ENCODE measurements at places on chromosomes 2 and 18.

- DNase-seq = no peak
These were observed 617.5 kb downstream of the NR4A2 start for GRCh38 chr2:155714983-155715382.

DNA sequence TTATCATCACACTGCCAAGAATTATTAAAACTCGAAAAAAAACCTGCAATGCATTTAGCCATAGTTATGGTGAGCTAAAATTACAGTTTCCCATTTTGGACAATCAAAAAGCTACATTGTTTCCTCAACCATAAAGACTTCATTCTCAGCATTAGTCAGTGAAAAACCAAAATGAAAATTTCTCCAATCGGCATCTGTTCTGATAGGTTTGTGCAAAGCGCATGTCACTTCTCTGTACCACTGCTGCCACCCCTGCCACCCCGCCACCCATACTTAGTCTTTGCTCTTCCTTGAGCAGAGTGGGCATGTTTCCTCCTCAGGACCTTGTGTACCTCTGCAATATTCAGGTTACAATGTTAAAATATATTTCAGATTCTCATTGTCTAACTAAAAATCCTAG is 7.1 kb upstream of the ZBTB14 start:
- no peak for DNase-seq

DNA sequence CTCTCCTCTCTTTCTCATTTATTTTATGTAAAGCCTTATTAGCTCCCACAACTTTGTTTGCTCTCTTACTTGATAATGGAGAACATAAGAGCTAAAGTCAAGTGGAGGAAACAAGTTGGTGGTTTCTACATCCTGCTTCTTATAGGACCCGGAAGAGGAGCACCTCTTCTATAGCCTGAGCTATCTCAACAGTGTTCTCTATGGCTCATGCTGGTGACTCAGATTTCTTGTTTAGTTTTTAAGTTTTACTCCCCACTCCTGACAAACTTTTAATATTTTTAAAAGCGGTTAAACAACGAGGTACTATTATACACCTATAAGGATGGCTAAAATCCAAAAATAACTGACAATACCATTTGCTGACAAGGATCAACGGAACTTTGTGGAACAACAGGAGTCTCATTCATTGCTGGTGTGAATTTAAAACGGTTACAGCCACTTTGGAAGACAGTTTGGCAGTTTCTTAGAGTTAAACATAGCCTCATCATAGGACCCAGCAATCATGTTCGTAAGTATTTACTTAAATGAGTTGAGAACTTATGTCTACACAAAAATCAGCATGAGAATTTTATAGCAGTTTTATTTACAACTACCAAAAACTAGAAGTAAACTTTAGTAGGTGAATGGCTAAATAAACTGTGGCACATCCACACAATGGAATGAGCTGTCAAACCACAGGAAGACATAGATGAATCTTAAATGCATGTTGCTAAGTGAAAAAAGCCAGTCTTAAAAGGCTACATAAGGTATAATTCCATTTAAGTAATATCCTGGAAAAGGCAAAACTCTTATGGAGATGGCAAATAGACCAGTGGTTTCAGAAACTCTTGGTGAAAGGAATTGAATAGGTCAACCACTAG is 12.7 kb upstream of the CDC42EP3 start:
- no peak for DNase-seq

DNA sequence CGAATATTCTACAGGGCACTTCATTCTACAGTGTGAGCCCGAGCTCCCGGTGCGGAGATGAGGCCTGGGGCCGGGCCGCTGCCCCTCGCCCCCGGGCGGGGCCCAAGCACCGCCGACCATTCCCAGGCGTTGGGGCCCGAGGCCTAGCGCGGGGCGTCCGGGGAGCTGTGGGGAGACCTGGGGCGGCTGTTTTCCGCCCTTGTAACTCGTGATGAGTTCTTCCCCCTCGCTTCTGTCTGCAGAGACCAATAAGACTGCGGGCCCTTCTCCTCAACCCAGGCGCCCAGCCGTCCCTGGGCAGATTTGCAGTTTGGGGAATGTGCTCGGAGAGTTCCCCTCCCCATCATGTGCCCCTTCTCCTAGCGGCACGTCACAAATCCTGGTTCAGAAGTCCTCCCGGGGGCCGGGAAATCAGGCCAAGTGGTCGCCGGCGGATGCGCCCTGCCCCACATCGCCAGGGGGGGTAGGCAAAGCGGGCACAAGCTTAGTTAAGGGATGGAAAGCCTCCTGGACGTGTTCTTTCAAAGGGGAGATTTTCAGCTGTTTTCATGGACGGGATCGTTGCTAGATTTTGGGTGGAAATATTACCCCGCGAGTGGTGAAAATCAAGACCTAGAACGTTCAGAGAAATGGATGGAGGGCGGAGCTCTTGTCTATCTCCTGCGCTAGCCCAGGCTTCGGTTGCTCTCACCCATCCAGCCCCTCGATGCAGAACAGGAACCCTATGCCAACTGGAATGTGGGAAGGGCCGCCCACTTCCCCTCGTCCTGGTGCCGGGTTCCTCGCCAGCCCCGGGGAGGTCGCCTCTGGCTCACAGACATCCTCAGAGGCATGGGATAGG is 18.8 kb upstream of the HAAO start:
- DNase-seq = no peak

DNA sequence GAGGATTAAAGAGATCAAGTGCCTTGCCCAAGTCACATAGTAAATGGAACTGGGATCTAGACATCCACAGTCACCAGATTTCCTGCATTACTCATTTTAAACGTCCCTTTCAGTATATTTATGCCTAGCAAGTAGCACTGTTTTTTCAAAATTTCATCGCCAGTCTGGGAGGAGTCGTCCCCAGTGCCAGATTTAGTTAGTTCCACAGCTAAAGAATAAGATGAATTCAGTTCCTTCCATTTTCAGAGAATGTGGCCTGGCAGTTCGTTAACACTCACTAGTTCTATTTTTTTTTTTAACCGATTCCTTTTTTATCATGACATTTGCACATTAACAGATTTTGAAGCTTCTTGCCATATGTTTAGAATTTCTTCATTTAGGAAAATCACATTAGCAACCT is 11.2 kb downstream of the GRP start:
- no peak for DNase-seq

DNA sequence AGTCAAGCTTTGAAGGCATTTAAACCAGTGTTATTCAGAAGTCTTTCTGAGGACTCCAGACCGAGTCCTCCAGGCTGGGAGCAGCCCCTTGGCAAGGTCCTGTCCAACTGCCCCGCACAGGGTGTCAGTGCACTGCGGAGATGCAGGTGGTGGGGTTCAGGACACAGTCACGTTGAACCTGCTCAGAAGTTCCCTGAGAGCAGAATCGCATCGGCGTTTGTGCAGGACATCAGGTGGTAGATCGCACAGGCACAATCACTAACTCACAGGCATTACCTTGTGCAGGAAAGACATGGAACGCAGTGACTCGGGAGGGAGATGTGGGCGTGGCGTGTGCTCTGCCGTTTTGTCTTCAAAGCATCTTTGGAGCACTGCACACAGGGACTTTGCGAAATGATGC is 10.4 kb downstream of the COPS9 start:
- DNase-seq = no peak

GRCh38 chr2:129936334-129936934 is 43.0 kb upstream of the RAB6C start:
- DNase-seq = no peak

DNA sequence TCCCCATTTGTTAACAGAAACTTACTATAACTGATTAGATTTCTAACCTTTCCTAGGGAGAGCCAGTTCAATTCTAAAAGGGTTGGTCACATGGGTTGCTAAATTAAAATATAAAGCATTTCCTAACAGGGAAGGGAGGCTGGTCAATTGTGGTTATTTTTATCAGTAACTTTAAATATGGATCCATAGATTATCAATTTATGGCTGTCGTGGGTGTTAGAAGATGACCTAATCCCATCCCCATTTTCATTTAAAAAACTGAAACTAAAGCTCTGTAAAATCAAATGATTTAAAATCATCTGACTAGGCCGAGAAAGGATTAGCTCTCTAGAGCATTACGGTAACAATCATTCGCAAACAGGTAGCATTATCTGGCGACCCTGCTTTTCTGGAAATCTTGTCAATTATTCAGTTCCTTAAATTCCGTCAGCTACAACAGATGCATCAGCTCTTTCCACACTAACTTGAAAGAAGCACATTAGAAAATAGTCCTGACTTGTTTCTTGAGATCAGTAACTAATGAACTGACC is 953 bp upstream of the HNRNPA3 start:
- no peak for DNase-seq

Data from cortex of kidney (tissue), 1 donor.